ENCODE measurements at places on chromosomes 7 and 10.
A peak's percentile ranks its signal among the peaks of the same experiment; 100 is the strongest.

DNA sequence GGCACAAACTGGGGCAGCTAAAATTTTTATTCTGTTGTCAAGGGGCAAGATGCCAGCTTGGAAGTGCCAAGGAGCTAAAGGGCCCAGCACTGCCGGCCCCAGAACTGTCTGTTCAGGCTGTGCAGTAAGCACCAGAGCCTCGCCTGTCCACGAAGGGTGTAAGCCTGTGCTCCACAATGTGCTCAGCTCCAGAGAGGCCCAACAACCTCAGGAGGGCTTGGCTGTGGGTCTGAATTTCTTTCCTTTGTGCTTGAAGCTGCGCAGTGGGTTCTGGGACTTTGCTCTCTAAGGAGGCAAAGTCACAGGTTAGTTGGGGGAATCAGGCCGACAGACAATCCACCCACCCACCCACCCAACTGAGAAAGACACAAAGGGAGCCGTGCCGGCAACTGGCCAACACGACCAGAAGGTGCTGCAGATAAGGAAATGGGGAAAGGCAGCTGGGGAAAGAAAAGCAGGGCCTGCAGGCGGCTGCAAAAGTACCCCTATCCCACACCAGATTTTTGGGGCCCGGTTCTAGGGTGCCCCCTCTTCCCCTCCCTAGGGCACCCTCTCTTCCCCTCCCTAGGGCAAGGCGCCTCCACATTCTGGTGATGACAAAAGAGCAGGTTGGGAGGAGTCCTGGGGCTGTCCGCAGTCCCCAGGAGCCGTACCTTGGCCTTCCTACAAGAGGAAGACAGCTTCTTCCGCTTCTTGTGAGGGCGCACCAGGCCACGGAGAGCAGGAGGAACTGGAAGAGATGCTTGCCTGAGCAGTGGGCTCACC lies 7.7 kb downstream of the DDX56 start:
- no peak for DNase-seq

GRCh38 chr10:106027240-106027639 lies 1137.3 kb downstream of the SORCS1 start:
- DNase-seq, result no peak

- DNase-seq, result no peak
Measured at GRCh38 chr7:16985621-16986020, 103.8 kb upstream of the AGR3 start.

GRCh38 chr7:45687721-45688120 lies 113.6 kb downstream of the ADCY1 start:
- DNase-seq, result no peak

DNA sequence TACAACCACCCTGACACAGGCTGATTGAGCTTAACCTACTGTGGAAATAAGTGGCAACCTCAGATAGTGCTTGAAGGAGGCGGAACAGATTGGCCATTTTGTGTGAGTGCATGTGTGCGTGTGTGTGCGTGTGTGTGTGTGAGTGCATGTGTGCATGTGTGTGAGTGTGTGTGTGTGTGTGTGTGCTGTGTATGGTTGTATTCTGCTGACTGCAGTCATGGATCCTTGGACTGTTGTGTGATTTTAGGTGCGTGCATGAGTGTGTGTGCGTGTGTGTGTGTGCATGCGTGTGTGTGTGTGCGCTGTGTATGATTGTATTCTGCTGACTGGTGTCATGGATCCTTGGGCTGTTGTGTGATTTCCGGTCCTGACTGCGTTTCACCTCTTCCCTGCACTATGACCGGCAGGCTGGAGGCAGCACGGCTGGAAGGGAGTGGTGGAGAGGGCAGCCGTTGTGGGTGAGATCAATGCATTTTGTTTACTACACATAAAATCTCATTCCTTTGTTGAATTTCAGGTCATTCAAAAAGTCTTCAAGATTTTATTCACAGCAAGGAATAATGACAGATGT lies 6.3 kb downstream of the IQCE start:
- DNase-seq, result no peak

DNA sequence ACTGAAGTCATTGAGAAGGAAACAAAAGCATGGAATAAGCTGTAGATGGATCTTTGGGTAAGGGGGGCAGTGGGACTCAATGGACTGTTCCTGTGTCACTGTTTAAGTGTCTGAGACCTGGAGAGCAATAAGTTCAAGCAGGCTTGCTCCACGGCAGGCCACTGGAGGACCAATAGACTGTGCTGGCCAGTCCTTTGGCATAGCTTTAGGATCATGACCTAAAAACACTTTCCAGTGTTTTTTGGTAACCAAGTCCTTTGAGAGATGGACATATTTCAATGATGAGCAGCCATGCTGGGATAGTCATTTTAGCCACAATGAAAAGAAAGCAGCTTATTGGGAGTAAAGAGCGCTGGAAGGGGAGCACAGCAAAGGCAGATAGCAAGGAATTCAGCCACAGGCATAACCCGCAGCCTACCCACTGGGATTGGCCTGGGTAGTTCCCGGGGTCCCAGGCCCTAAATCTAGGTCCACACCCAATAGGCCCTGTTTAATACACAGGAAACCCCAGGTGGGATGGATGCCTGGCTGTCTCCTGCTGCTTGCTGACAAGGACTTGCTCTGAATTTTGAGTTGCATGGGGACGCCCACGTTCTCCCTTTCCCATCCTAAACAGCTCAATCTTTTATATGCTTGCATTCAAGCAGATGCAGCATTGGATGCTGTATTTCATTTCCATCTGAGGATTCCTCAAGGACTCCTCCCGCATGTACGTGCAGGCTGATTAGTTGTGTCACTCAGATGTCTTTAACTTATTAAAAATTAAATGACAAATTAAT lies 727.2 kb downstream of the KCNMA1 start:
- DNase-seq, result no peak

GRCh38 chr10:88221010-88221973 lies 357.9 kb downstream of the PTEN start:
- no peak for DNase-seq

DNA sequence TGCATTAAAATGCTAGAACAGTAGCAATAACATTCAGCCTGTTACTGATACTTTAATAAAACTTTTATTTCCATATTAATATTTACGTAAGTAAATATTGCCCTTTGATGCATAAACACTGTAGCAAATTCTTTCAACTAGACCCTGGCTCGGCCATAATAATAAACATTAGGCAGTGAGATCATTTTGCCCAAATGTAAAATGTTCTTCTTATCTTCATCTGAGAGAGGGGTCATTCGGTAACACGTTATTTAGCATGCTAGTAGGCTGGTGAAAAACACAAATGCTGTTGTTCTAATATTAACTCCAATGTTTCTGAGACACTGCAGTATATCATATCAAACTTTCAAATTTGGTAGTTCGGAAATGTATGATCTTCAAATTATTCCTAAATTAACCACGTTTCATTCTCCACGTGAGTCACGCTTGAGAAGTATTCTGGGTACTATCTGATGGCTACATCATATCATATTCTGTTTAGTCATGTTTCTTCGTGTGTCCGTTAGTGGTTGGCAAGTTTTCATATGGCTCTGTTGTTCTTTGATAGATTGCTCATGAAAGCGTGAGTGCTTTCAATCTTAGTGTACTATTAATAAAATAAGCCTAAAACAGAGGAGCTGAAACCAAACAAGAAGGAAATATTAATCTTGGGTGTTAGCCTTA lies 145.8 kb downstream of the NSUN6 start:
- DNase-seq, result no peak

DNA sequence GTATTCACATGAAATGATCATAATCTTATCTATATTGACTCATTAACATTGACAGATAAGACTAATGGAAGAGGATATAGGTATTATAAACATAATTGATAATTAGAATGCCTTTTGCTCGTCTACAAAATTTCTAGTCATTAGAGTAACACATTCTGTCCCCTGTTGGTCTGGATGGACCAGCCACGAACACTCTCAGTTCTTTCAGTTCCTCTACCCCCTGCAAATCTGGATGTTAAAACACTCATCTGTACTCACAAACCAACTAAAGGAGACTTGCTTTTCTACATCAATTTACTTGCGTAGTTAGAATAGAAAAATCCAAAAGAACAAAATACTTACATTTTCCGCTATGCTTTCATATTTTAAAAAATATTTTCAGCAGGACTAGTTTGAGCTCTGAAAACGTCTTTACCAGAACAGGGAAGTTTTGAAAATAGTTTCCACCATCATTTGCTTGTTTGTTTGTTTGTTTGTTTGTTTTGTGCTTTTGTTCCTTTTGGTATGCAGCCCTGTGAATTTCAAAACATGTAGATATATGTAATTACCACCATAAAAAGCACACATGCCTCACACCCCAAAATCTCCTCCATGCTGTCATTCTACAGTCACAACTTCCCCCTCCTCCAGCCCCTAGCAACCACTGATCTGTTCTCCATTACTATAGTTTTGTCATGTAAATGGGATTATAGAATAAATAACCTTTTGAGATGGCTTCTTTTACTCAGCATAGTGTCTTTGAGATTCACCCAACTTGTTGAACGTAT lies 103.8 kb downstream of the FZD1 start:
- no peak for DNase-seq

- DNase-seq, result peak; percentile 75
Measured at GRCh38 chr10:124748953-124749645, 4.9 kb upstream of the FAM53B start.

- DNase-seq, result no peak
Measured at GRCh38 chr7:27685209-27685608, 22.5 kb upstream of the HIBADH start.

DNA sequence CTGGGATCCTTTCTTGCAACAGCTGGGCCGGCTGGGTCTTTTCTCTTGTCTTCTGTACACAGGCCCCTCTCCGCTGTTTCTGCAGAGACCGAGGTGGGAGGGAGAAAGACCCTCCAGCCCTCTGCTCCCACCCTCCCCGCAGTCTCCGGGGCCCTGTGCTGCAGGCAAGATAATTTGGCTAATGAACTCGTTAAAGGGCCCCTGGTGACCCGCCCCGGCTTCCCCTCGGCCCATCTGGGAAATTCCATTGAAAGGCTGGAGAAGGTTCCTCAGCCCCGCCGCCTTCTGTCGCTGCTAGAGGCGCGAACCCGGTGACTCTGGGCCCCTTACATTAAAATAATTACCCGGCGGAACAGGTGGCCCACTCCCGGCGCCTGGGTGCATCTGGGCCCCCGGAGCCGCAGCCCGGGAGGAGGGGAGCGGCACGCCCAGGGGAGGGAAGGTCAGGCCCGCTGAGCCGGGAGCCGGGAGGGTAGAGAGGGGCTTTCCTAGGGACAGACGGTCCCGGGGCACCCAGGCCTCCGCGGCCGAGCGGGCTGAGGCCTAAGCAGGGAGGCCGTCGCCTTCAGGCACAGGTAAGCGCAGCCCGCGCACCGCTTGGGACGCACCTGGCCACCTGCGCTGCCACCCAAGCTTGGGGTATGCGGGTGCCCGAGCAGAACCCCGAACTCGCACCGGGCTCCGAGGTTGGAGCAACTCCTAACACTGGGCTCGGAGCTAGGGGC lies 7.3 kb upstream of the MNX1 start:
- DNase-seq, result no peak

GRCh38 chr7:18196638-18197037 lies 169.0 kb upstream of the PRPS1L1 start:
- no peak for DNase-seq

GRCh38 chr7:30584415-30584814 lies 10.3 kb upstream of the GARS1 start:
- DNase-seq, result no peak

GRCh38 chr7:142718313-142718712 lies 31.0 kb upstream of the PRSS1 start:
- no peak for DNase-seq

GRCh38 chr10:68172324-68172723 lies 59.6 kb downstream of the ATOH7 start:
- DNase-seq, result no peak

GRCh38 chr7:8931906-8932646 lies 498.7 kb downstream of the NXPH1 start:
- no peak for DNase-seq

GRCh38 chr7:100571829-100572116 lies 1.9 kb downstream of the SAP25 start:
- no peak for DNase-seq

DNA sequence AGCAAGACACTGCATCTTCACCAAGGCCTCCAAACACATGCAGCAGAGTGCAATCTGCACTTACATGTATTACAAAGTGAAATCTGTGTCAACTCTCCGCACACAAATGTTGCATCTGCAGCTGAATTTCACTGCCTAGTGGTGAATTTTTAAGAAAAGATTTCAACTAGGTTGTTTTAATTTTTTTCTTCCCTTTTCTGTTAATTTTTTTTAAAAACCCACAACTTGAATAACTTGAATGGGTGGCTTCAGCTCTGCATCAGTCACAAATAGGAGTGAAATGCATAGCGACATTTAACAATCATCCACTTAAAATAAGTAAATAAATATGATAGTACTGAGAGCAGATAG lies 5.9 kb downstream of the HOXA13 start:
- DNase-seq, result no peak

DNA sequence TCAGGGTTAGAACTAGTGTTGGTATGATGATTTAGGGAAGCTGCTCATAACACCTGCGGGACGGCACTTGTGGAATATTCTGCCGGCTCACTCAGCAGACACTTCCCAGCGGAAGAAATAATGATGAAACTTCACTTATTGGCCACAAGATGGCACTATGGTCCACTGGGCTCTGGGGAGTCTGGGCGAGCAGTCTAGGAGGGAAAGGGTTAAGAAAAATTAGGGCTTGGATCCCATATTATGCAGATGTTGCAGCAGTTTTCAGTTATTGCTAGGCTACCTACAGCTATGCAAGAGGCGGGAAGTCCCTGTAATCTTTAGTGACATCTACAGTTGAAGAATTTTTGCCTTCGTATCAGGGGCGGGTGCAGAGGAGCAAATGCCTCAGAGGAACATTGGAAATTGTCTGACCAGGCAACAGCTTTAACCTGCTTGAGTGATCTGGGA lies 238.7 kb upstream of the PRSS58 start:
- peak; percentile 64 for DNase-seq

DNA sequence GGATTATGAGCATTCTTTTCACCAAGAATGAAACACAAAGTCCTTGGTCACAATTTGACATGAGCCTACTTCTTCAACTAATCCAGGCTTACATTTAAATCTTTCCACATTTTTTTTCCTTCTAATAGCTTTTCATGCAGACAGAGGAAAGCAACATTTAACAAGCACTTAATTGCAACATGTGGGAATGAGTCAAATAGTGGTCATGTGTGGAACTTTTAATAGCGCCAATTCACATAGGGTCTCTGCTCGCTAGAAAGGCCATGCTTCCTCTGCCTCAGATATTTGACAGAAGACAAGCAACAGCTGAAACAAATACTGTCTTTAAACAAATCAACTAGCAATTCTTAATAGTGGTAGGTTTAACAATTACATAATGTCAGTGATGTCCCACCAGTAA lies 285.9 kb upstream of the ETV1 start:
- DNase-seq, result no peak

- no peak for DNase-seq
Measured at GRCh38 chr10:63416376-63416775, 49.4 kb downstream of the JMJD1C start.

- DNase-seq, result no peak
Measured at GRCh38 chr10:93751832-93752231, 5.9 kb upstream of the LGI1 start.

Data from umbilical cord (tissue), 2 donors.